CD4-positive, alpha-beta T cell treated with Interleukin-10 for 1 hour (primary cell): ENCODE measurements at places on chromosomes 6 and 20.

GRCh38 chr6:66103954-66104353 is 396.9 kb upstream of the EYS start:
- DNase-seq, result no peak

- DNase-seq, result no peak
These were observed 215.9 kb downstream of the ARHGAP18 start for GRCh38 chr6:129494099-129494498.

- no peak for DNase-seq
These were observed 7.5 kb downstream of the TP53TG5 start for GRCh38 chr20:45370571-45371160.

DNA sequence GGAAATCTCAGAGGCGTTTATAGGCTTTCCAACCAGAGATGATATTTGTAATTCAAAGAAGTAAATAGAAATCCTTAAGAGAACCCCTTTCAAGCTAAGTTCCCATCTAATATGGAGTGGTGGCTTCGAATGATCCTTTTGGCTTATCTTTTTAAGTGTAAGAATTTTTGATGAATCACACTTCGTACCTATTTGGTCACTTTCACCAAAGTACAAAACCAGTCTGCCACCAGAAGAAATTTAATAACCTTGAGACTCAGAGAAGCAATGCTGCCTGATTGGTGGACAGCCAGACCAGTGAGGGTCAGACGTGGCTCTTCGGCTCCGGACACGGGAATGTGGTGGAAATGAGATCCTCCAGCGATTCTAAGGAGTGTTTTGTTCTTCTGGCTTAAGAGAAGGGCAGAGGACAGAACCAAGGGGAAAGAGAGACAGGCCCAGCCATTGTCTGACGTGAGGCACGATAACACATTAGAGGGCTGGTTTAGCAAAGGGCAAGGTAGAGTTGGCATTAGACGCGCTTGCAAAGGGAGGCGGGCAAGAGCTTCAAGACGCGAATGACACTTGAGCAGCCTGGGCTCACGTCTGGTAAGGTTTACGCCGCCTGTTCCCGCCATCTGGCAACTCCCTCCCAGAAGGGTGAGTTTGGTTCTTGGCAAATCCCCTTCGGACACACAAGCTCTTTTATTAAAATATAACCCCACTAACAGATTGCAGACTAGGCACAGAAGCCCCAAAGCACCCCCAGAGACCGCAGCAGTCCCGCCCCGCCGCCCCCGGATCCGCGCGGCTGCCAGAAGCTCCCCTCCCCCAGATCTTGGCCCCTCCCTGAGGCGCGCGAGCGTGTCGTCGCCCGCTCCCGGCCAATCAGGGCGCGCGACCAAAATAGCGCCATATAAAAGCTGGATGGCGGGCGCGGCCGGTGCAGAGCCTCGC is 50.0 kb upstream of the EZR start:
- DNase-seq, result peak; percentile 99

DNA sequence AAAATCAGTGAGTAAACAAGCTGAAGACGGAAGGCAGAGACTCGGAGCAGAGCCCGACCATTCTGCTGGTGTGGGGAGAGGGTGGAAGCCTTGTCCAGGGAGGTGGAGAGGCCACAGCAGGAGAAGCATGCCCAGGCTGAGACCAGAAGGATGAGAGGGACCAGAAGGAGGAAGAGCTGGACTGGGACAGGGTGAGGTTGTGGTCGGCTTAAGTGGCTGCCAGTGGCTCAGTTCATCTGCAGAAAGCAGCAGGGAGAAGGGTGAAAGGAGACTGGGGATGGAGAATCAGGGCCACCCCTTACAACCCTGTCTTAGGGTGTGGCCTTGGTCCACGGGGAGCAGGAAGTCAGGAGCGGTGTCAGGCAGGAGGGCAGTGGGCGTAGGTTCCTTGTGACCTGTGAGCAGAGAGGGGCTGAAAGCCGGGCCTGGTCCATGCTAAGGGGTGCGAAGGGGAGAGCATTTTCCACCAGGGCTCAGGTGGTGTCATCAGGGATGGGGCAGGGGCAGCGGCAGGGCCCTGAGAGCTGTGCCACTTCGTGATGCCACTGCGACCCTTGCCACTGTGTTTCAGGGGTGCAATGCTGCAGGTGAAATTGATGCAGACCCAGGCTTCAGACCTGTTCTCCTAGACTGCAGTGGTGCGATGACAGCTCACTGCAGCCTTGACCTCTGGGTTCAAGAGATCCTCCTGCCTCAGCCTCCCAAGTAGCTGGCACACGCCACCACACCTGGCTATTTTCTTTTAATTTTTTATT is 81.1 kb downstream of the TTLL2 start:
- DNase-seq, result no peak

DNA sequence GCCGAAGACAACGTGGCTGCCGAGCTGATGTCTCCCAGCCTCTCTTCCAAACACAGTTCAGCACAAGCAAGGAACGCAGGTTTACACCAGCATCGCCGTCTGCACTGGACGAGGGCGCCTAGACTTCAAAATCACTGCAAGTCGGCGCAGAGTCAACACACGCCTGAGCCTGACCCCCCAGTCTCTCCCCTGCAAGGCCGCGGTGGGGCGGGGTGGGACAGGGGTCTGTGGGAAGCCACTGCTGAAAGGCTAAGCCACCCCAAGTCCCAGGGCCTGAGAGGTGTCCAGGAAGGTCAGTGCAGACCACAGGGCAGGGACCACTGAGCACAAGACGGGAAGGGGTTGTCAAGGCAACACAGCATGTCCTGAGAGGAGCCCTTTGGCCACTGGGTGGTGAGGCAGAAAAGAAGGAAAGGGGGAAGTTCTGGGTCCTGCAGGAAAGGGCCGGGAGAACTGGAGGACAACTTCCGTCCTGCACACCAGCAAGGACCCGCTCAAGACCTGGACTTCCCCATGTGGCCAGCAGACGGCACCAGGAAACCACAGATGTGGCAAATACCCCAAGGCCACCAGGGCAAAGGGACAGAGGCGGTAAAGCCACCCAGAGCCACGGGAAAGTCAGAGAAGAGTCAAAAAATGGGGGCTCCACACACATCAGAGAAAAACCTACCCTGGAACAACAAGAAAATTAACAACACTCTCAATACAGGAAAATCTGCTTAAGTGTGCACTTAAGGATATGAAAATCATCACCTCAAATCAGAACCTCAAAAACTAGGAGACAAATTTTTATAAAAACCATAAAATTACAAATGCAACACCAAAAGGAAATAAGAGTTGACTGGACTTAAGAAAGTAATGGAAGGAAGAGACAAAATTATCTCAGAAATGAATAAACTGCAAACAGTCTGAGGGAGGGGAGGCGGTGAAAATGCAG is 84.8 kb downstream of the TAF4 start:
- peak; percentile 7 for DNase-seq

DNA sequence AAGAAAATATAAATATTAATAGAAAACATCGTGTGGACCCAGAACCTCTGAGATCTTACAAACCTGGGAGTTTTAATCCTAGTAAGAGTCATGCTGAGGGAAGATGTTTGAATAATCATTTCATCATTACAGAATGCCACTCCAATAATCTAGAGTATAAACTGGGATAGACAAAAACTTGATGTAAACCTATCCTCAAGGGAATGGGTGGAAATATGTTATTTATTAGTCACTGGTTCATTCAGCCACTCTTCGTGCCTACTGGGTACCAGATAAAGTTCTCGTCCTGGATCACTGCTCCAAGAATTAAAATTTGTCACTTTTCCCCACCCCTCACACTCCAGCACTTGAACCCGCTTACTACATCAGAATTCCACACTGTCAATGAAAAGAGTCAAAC is 7.7 kb downstream of the HLA-B start:
- DNase-seq, result no peak

DNA sequence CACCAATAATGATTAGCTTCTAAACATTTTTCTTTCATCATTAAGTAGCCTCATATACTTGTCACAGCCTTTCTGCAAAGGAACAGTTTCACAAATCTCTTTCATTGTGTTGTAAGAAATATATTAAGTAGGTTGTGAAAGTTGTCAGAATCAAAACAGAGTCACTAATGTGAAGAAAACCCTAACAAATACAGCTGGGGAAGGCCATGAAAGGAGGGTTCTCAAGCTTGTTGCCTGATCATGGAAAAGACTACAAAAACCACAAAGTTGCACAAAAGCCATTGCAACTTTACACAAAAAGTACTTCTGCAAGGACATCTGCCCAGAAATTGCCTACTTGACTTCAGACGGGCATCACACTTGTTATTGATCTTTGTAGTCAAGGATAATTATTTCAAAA is 216.1 kb downstream of the ALDH8A1 start:
- no peak for DNase-seq
